ENCODE measurements at places on chromosomes 5 and 9.

DNA sequence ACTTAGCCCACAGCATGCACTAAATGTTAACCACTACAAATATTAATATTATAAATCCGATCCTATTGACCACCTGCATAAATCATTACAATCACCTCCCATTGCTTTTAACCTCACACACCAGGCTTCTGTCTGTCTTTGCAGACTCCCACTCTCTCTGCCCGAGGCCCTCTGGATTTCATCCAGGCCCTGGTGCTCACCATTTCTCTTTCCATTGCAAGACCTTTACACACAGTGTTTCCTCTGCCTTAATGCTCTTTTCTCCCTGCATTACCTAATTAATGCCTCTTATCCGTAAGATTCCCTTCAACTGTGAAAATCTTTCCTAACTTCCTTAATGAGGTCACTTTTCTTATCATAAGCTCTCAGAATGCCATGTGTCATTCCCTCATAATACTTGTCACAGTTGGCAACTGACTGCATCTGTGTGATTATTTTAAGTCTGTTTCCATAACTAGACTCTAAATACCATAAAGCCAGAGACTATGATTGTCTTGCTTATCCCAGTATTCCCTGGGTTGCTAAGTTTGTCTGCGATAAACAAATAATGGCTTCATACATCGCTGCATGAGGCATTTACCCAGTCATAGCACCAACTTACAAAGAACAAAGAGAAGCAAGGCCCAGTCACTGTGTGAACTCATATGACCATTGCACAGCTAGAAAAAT lies 155.1 kb downstream of the CCDC192 start:
- DNase-seq: no peak

DNA sequence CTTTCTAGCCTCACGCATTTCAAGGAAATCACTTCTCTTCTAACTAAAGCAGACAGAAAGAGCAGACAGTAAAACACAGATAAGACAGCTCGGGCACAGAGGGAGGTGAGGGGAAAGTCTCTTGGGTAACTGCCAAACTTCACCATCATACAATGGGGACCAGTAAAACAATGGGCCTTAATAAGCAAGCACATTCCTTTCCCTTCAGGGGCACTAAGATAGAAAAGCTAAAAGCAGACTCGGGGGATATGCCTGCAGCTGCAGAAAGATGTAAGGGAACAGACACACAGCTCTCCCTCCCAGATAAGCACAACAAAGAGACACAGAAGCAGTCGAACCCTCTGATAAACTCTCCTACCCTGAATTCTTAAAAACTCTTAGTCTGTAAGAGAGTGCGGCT lies 15.6 kb upstream of the CKS2 start:
- no peak for DNase-seq

- DNase-seq: no peak
These were observed at the start of gene BNC2 for GRCh38 chr9:16870596-16871335. BNC2 (minus strand) TSS chr9:16870670; CDS start chr9:16870648, 22 bp downstream.

GRCh38 chr9:73575101-73576060 lies 423.7 kb downstream of the ANXA1 start:
- no peak for DNase-seq

DNA sequence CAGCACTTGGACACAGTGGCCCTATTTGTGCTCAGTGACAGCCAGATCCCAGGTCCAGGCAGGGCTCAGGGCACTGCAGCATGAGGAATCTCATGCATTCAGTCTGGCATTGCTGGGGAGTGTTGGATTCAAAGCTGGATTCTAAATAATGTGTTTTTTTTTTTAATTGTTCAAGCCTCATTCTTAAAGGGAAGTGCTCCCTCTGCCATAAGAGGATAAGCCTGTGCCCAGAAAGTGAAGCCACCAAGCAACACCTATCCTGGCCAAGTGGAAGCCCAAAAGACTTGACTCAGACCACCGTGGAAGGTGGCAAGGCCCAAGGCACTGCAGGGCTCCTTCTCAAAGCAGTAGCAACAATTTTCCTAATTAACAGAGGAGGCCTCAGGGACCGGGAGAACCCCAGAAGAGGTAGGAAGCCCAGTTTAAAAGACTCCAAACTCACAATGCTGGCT lies 135.6 kb downstream of the ACTL7B start:
- no peak for DNase-seq
